HuH-7 (cell line): ENCODE measurements at places on chromosomes 7 and 10.

DNA sequence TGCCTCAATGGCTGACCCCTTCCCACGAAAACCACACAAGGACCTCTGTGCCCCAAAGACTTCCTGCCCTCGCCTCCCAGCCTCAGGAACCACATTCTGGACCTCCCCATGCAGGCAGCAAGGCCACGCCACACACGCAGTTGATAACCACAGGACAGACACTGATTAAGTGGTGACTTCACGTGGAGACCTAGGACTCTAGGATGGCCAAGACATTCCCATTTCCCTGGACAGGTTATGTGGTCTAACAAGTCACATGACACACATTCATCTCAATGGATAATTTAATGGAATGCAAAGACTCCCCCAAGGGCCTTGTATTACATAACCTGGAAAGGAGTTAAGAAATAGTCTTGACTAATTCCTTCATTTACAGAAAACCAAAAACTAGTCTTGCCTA, 110.2 kb downstream of the LARP4B start:
- DNase-seq, result no peak

- DNase-seq, result no peak
Measured at GRCh38 chr7:24052572-24053260, 231.3 kb upstream of the NPY start.

- no peak for DNase-seq
Measured at GRCh38 chr7:77382532-77382931, 33.6 kb downstream of the GSAP start.

DNA sequence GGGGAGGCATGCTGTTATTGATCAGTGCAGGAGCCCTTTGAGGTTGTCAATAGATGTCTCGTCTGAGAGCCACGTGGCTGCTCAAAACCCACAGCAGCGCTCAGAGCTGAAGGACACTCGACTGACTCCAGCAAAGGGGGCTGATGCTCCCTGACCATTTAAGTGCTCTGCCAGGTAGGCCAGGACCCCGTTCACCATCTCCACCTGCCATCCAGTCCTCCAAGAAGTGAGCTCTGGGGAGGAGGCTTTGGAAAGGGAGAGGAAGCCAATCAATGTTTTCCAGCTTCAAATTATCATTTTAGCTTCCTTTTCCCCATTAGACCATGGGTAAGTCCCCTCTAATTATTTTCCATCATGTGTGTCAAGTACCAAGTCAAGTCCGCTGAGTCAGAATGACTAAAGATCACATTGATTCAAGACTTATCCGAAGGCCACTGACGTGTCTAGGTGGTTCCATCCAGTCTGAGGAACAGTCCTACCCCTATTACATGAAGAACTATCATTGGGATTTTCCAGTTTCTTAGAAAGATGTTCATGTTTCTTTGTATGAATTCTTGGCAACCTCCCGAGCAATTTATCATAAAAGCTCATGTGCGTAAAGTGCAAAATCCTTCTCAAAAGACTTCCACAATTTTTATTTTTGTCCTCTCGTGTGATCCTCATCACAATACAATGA, 302.6 kb upstream of the LYZL1 start:
- DNase-seq, result no peak

- DNase-seq, result no peak
Measured at GRCh38 chr10:112794201-112794600, 155.8 kb upstream of the TCF7L2 start.

- no peak for DNase-seq
Measured at GRCh38 chr7:5666361-5666760, 115.1 kb downstream of the RNF216 start.

- DNase-seq, result no peak
Measured at GRCh38 chr10:103284170-103284569, 7.2 kb downstream of the INA start.

- DNase-seq, result no peak
Measured at GRCh38 chr10:112279433-112279832, 3.8 kb upstream of the TECTB start.

DNA sequence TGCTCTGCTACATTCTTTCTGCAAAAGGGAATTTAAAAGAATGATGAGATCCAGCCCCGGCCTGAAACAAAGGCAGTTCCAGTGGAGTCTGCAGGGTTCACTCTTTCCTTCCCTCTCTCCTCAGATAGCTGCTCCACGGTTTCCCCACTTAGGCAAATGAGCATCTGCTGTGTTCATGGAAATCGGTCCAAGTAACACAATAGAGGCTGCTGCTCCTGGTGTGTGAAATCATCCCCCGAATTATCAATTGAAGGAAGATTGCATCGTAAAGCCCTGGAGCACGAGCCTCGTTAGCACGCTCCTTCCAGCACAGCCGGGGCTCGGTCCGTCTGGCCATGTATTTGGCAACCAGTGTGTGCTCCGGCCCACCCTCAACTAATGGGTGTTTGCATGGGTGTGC, 108.3 kb upstream of the DPP6 start:
- DNase-seq, result no peak

DNA sequence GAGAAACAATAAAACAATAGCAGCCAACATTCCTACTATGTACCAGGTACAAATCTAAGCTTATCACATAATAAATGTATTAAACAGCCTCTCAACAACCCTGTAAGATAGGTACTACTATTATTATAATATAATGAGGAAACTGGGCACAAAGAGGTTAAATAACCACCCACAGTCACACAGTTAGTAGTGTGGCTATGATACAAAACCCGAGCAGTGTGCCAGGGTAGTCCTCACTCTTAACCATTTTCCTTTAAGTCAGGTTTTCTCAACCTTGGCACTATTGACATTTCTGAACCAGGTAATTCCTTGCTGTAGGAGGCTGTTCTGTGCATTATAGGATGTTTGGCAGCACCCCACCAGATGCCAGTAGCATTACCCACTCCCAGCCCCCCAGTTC, 48.8 kb downstream of the DNAJC1 start:
- no peak for DNase-seq

- no peak for DNase-seq
Measured at GRCh38 chr7:8155836-8156235, 106.1 kb downstream of the ICA1 start.

- DNase-seq, result no peak
Measured at GRCh38 chr10:61096056-61096455, 152.1 kb upstream of the RHOBTB1 start.

DNA sequence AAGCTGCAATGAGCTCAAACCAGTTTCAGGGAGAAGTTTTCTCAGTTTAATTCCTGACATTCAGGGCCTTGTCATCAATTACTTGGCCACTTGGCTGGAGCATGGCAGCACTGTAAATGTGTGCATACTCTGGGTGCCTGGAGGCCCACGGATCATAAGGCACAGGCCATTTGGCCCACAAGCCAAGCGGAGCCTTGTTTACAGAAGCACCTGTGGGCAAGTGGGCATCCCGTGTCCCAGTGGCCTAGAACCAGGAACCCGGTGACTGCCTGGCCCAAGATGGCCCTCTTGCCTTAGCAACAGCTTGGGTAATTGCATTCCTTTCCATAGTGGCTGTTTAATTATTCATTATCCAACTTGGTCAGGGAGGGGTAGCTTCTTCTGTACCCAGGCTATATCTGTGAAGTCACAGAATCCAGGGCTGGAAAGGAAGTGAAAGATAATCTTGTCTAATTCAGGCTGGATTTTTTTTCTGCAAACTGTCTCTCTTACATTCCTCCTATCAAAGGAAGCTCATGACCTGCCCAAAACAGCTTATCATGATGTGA, 426.4 kb upstream of the ZMIZ1 start:
- no peak for DNase-seq

DNA sequence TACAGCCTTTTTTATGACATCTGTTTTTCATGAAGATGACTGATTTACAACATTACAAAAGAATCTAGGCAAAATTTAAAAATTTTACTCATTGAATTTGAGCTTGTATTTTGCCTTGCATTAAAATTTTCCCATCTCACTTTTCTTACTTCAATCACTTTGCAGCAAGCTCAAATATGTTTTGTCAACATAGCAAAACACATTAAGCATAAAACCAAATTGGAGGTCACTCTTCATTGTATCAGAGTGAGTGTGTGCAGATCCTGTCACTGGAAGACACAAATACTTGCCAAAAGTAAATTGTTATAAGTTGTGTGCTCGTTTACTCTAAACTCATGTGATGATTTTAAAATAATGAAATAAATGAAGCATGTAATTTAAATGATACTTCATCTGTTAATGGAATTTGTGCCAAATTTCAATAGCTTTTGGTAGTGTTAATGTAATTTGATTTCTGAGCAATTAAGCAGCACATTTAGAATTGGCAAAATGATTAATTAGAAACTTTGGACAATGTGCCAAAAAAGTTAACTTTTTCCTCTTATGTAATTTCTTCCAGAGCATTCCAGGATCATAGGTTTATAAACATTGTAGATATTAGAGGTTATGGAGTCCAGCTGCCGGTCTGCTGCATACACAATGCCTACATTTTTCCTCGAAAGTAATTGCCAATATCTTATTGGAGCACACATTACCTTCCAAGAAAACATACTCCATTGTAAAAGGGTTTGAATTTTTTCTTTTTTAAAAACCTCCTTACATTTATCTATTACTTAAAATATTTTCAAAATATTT, 1078.2 kb upstream of the LRRTM3 start:
- DNase-seq, result no peak

- DNase-seq, result peak; percentile 39
Measured at GRCh38 chr10:17375936-17376584, 78.3 kb downstream of the ST8SIA6 start.

DNA sequence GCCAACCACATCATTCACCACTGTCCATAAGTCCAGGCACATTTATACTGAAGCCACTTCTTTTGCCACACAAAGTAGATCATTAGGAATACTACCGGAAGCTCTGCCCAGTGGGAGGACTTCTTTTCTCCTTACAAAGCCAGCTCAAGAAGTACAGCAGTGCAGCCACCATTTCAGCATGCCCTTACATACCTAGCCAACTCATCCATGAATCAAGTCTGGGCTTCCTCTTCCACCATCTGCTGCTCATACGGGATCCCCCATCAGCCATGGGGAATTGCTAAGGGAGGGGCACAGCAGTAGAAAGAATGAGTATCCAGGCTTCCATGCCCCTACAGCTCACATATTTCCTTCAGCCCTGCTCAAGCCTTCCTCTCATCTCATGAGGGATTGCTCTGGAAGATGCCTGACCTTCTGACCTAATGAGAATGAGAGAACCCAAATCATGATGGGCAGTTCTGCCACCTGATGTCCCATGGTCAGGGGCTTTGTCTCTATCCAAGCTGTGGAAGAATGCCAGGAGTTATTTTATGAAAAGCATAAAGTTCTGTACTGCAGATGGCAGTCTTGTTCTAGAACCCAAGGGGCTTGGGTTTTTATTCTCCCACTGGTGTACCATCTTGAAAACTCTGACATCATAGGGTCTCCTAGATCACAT, 39.5 kb downstream of the ACSM6 start:
- DNase-seq, result no peak

- DNase-seq, result no peak
Measured at GRCh38 chr10:127854769-127855590, 37.8 kb downstream of the CLRN3 start.

DNA sequence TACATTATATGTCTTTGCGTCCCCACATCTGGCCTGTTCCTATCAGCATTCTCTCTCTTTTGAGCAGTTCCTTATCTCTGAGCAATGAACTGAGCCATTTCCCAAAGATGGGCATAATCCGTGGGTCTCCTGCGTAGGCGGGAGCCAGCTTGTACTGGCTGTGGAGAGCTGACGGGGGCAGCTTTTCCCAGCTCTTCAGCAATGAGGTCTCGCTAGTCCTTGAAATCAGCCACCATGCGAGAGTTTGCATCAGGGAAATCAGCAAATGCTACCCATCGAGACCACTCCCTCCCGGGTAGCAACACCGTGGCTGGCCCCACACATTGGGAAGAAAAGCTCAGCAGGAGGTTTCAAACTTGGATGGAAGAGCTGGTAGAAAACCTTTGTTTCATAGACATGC, 51.9 kb upstream of the FAM180A start:
- no peak for DNase-seq

DNA sequence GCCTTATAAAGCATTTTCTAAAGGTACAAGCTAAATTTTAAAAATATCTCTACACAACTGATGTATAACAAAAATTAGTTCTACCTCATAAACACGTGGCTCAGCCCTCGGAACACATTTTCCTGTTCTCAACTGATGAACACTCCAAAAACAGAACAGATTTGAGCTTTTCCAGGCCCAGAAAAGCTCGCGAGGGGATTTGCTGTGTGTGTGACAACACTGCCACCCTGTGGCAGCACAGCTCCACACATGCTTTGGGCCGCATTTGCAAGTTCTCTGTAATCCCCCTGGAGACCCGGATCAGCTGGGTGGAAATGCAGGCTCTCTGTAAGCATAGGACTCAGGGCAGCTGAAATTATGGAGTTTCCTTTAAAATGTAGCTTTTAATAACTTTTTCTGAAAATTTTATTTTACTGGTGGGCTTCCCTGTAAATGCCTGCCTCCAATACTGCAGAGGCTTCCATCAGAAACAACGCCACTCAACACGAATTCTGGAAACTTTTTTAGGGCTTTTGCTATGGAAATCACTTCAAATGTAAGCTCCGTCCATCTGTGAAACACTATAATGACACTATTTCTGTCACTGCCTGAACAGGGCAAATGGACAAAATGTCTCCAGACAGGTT, 155.5 kb downstream of the COBL start:
- DNase-seq, result peak; percentile 57

DNA sequence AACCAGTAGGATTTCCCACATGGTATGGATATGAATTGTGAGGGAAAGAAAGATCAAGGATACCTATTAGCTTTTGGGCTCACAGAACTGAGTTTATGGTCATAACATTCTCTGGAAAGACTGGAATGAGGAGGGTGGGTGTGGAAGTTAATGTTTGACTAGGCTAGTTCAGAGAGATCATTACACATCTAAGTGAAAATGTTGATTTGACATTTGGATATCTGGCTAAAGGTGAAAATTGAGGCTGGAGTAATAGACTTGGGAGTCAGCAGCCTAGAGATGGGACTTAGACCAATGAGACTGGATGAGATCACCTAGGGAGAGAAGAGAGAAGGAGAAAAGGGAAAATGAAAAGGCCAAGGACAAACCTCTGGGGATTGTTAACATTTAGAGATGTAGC, 437.3 kb downstream of the CCSER2 start:
- no peak for DNase-seq

DNA sequence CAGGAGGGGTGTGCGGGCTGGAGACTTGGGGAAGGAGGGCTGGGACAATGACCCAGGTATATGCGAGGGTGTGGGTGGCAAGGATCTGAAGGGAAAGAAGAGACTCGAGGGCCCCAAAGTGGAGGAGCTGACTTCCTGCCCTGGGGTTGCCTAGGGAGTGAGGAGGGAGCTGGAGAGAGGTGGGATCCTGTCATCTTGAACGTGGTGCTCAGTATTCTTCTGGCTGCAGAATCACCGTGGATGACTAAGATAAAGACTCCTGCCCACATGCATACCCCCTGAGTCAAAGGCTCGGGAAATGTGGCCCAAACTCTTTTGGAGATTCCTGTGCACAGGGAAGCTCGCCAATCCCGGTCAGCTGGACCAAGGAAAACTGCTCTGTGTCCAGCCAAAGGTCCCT, 31.2 kb downstream of the COL17A1 start:
- no peak for DNase-seq

- DNase-seq, result no peak
Measured at GRCh38 chr7:111239437-111239836, 148.5 kb downstream of the LRRN3 start.

DNA sequence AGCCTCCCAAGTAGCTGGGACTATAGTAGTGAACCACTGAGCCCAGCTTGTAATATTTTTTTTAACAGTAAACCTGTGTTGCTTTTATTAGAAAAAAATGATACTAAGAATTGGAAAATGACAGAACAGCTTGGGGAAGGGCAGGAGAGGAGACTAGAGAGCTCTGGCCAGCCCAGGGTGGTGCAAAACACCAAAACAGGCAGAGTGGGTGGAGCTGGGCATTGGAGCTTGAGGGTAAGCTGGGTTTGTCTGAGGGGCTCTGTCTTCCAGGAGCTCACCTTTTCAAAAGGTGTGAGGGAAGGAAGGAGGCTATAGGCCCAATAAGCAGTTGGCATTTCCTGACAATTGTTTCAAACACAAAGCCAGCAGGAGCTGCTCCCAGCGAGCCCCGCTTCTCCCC, 75.2 kb upstream of the DUSP5 start:
- DNase-seq, result no peak
